IPS DF 19.7 (cell line): ENCODE measurements at places on chromosomes 1 and 21.

DNA sequence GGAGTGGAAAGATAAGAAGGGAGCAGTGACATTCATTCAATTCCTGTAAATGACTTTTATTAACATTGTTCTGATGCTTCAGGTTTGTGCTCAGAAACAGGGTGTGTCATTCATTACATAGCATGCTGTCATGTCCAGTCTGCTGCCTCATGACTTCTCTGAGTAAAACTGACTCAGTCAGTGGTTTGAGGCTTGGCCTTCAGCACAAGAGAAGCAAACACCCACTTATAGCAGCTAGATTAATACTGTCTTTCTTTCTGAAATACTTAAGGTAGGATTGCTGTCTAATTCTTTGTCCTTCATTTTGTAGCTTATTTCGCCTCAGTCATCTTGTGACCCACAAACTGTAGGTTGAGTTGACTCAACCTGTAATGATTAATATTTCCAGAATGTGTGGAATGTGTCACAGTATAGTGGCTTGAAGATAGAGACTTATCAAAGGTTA, 32.9 kb downstream of the RASAL2 start:
- DNase-seq, result no peak

GRCh38 chr21:44374601-44375280, 21.3 kb downstream of the TRPM2 start:
- no peak for DNase-seq

- DNase-seq, result no peak
These were observed 8.1 kb downstream of the SLX9 start for GRCh38 chr21:44947930-44948331.

GRCh38 chr1:20470194-20470593, 15.8 kb downstream of the CAMK2N1 start:
- DNase-seq, result no peak

- DNase-seq, result no peak
These were observed 216.0 kb upstream of the NFIA start for GRCh38 chr1:60866226-60866900.

GRCh38 chr1:222288053-222288452, 259.9 kb downstream of the HHIPL2 start:
- no peak for DNase-seq

DNA sequence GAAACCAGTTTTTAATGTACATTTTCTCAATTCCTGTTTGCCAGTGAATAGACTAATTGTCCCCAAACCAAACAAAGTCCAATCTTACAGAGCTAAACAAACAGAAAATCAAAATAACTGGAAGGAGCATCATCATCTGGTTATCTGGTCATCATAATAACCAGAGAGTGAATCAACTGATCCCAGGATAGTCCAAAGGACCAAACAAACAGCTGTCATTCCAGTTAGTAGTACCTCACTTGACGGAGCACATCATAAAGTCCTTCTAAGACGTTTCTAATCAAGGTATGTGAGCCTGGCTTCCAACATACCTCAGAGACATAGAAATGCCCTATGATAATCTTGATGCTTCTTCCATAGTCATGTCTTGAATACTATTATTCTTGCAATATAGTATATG, 240.5 kb downstream of the LTN1 start:
- no peak for DNase-seq

- DNase-seq, result no peak
These were observed 132.2 kb downstream of the GLUL start for GRCh38 chr1:182259229-182259872.

DNA sequence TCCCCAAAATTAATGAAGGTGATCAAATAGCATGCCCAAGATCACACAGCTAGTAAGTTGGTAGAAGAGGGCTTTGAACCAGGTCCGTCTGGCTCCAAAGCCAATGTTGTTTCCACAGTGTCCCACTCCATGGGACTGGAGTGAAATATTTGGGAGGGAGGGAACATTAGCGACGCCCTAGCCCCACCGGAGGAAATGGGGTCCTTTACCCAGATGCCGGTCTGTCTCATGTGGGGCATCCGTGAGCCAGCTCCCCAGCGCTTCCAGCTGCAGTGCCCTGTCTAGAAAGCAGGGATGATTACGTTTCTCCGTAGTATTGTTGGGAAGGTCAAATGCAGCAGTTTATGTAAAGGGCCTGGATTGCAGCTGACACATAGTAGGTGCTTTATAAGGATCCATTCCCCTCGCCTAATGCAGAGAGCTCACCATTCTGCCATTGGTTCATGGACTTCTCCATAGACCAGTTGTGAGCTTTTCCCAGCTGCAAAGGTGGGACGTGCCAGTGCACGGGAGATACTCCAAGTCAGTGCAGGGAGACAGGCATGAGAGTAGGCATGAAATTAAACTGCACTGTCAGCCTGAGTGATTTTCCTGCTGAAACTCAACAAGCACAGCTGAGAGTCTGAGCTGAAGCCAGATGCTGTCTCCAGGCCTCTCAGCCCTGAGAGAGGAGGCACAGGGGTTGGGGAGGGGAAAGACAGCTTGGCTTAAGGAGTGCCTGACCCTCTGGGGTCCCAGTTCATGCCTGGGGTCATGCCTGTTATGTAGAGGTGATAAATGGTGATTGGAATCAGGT, 24.7 kb downstream of the QSOX1 start:
- no peak for DNase-seq

- no peak for DNase-seq
These were observed 898 bp downstream of the LDLRAP1 start for GRCh38 chr1:25544243-25544764.

GRCh38 chr21:44426663-44427191, 28.6 kb upstream of the LRRC3 start:
- no peak for DNase-seq

- DNase-seq, result no peak
These were observed 19.1 kb upstream of the CHRM3 start for GRCh38 chr1:239367196-239367810.

GRCh38 chr1:152451254-152451653, 37.2 kb upstream of the CRNN start:
- no peak for DNase-seq

GRCh38 chr1:94769551-94769950, 50.6 kb upstream of the SLC44A3 start:
- DNase-seq, result no peak

GRCh38 chr1:30450148-30450817, 273.1 kb downstream of the MATN1 start:
- DNase-seq, result no peak

DNA sequence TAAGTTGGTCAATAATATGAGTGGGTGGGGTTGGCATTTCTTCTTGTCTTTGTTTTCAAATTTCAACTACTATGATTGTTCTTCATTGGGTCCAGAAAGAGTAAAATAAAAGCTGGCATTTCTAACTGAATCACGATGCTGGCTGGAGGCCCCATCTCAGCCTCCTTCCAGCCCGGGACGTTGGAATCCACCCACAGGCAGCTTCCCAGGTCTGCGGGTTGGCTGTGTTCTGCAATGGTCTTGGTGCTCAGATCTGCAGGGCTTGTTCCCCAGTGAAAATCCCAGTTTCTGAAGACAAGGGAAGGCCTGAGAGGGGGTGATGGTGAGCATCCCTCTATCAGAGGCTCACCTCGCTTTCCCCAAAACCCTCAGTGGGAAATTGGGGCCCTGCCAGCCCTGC, 54.7 kb upstream of the ARHGEF16 start:
- no peak for DNase-seq

- DNase-seq, result no peak
These were observed 146.2 kb downstream of the PLPP3 start for GRCh38 chr1:56433056-56433577.

DNA sequence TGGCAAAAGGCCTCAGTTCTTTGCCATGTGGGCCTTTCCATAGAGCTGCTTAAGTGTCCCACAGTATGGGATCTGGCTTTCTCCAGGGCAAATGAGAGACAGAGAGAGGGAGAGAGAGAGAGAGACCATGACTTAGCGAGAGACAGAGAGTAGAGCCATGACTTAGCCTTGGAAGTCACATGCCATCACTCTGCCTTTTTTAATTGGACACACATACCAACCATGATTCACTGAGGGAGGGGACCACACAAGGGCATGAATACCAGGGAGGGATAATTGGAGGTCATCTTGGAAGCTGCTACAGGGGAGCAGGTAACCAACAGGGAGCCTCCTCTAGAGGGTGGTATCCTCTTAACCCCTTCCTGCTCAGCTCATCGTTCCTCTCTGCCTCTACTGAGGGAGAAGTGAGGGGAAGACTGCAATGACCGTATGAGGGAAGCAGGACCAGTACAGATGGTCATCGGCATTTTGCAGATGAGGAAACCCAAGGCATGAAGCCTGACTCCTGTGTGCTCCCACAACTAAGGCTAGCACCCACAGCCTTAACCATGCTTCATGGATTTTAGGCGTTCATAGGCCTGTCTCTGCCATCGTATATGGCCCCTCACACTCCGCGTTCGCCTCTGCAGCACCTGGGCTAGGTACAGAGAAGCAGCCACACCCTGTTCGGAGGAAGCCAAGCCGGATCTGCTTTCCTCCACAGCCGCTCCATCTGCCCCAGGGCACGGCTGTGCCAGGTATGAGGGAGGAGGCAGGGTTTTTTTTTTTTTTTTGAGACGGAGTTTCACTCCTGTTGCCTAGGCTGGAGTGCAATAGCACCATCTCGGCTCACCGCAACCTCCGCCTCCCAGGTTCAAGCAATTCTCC, 38.6 kb downstream of the MEF2D start:
- DNase-seq, result no peak

- DNase-seq, result no peak
These were observed 41.2 kb downstream of the TDRD5 start for GRCh38 chr1:179632868-179633267.

GRCh38 chr1:167344615-167345385, 124.1 kb downstream of the POU2F1 start:
- no peak for DNase-seq

GRCh38 chr1:187032982-187033692, 204.4 kb downstream of the PLA2G4A start:
- DNase-seq, result no peak

DNA sequence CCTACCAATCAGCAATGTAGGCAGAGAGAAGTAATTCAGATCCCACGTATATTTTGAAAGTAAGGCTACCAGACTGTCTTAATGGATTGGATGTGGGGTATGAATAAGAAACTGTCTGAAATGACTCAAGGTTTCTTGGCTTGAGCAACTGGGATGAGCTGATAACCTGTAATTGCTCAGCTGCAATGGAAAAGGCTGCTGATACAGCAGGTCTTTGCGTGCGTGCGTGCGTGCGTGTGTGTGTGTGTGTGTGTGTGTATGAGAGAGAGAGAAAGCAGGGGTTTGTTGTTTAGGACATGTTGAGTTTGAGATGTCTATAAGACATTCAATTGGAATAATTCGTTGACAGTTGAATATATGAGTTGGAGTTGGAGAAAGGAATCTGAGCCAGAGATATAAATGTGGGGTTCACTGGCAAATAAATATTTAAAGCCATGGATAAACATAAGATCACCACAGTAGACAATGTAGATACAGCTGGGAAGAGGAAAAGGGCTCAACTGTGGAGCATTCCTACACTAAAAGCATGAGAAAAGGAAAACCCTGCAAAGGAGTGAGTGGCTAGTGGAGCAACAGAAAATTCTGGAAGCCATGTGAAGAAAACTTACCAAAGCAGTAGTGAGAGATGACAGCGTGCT, 72.9 kb downstream of the UCHL5 start:
- no peak for DNase-seq

GRCh38 chr1:93713341-93713740, 31.7 kb upstream of the BCAR3 start:
- DNase-seq, result no peak

- DNase-seq, result no peak
These were observed 24.8 kb upstream of the NMNAT2 start for GRCh38 chr1:183443011-183443410.

DNA sequence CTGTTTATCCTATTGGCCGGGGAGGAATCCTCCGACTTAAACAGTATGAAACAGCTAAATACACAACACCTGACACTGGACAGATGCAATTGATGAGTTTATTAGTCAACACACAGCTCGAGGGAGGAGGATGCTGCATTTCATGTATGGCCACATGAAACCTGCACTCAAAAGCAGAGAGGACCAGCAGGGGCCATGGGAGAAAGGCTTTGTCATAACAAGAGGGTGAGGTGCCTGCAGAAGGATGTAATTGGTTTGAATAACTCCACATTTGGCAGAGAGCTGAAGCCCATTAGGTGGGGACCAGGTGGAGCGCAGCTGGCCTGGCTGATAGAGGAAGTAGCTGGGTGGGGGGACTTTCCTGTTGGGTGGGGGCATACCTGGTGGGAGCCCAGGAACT, 599.1 kb downstream of the PTPRU start:
- DNase-seq, result no peak

DNA sequence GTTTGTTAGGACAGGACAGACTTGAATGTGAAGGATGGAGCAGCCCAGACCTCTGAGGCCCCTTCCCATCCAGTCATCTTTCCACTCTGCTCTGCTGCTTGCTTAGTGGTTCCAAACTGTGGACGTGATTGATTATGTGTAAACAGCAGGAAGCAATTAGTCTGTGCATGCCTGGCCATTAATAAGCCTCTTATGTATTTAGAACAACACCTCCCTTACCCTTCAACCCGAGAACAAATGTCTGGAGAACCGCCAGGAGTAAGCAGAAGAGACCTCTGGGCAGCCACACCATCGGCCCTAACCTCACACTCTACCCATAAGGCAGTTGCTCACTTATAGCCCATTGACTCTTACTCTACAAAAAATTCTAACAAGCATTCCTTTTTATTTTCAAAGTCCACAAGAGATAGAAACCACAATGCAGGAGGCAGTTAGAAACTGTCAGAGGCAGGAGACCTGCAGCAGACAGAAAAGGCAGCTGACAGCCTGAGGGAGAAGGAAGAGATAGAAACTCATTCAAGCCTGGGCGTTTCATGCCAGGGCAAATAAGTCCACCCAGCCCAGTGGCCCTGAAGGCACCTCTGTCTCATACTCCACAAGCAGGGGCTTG, 5.8 kb upstream of the EPHA8 start:
- DNase-seq, result no peak

- no peak for DNase-seq
These were observed 19.4 kb downstream of the CTXND2 start for GRCh38 chr1:150906329-150906728.

DNA sequence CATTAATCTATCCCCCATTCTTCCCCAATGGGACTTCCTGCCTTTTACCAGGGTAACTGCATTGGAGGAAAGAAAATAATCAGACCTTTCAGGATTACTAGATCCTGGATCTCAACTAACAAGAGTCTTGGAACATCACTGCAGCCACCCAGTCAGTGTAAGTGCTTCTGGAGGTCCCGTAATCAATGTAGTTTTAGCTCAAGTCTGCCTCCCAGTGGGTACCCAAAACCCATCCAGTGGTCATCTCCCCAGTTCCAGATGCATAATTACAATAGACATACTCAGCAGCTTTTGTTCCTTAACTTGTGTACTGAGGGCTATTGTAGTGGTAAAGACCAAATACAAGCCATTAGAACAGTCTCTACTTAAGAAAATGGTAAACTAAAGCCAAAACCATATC, 319.1 kb downstream of the GPATCH2 start:
- DNase-seq, result peak; percentile 15
